ENCODE measurements at places on chromosomes 16 and 17.

GRCh38 chr17:67518876-67519275, 141.8 kb downstream of the PITPNC1 start:
- DNase-seq = no peak

DNA sequence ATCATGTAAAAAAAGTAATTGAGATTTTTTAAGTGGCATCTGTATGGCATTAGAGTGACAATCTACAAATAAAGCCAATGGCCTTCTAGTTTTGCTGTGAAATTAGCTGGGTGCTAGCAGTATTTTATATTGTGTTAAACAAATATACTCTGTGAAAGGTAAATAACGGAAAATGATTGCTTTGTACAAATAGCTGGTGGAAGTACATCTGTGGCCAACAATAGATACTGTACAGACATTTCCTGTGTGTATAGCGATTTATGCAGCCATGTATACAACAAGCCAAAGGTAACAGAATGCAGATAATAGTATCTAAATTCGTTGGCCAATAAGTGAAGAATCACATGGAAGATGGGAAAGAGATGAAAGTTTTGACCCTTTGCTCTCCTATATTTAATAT, 26.6 kb downstream of the IQCK start:
- DNase-seq = no peak

GRCh38 chr16:10314811-10315210, 71.0 kb upstream of the ATF7IP2 start:
- no peak for DNase-seq

- no peak for DNase-seq
These were observed 975 bp downstream of the SNX29 start for GRCh38 chr16:11977376-11978041.

GRCh38 chr16:76176153-76176552, 101.0 kb upstream of the CNTNAP4 start:
- DNase-seq = no peak

GRCh38 chr16:65314627-65315008, 192.8 kb upstream of the CDH11 start:
- no peak for DNase-seq

DNA sequence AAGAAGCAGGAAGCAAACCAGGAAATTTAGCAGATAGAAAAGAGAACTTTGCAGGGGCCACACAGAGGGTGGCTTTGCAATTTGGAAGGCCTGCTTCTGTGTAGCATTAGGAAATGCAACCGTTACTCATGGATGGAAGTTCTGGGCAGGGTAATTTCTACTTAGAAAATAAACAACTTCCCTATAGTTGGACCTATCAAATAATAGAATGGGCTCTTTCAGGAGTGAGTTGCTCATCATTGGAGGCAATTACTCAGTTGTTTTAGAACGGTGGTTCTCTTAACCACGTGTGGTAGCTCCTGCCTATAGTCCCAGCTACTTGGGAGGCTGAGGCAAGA, 25.8 kb upstream of the HS3ST2 start:
- no peak for DNase-seq

DNA sequence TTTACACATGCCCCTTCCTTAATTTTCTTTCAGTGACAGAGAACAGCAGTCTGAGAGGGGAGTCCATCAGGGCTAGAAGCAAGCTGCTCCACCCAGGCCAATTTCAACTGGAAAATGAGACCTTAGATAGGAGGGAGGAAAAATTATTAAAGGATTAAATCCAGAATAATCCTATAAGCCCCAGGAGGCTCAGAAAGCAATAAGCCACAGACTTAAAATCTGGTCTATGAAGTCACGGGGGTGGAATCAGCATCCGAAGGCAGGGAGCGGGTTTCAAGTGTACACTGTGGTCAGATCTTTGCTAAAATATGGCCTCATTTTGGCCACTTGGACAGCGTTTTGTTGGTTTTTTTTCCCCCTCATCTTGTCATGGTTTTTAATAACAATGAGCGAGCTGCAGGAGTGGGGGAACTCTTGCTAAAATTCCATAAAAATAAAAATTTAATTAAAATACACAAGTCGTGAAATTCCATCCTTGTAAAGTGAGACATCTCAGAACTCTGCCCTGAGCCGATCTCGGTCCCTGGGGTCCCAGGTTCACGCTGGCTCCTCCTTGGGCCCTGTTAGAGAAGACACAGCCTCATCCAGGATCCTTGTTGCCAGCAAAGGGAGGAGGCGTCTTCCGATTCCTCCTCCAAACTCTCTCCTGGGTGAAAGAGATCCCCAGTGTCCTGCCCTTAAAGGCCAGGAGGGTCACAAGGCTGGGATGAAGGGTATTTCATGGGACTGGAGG, 51.6 kb upstream of the ETV4 start:
- no peak for DNase-seq

- DNase-seq = peak; percentile 98
These were observed 8.9 kb upstream of the TIMP2 start for GRCh38 chr17:78933959-78934568.

DNA sequence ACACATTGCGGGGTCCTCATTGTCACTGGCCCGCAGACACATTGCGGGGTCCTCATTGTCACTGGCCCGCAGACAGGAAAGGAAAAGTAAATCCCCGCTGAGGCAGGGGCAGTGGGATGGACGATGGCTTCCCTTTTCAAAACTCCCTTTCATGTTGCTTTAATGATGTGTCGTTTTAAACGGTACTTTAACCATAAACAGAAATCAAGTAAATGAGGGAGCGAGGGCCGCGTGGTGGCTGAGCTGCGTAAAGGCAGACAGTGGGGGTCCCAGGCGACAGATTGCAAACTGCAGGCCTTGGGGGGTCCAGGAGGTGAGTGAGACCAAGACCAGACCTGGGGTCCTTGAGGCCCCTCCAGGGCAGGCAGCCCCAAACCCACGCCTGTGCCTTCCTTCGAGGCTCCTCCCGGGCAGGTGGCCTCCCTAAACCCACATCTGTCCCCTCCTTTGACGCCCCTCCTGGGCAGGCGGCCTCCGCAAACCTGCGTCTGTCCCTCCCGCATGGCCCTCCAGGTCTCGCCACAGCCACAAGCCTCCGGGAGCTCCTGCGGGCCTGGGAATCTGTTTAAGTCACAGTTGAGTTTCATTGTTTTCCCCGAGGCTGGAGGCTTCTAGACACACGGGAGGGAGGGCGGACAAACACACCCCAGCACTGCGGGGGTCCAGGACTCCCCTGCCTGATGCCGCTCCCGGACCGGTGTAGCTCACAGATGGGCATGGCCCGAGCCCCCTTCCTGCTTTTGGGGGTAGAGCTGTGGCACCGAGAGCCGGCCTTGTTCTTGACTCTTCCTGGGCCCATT, 7.3 kb downstream of the PIEZO1 start:
- DNase-seq = no peak

All from smooth muscle cell of the brain vasculature (primary cell).